ENCODE measurements at places on chromosomes 5 and 9.

DNA sequence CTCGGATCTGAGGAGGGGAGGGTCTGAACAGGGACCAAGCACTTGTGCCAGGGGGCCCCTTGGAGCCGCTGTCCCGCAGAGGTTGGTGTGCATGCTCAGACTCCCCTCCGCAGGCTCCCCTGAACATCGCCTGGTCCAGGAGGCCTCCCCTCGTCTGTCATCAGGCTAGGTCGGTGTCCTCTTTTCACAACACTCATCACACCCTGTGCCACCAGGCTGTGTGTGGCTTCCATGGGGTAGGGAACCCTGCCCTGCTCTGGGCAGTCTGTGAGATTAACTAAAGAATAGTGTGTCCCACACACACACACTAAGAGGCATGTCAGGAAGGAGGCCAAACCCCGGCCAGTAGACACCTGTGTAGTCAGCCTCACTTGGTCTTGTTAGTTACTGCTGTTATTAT is 119.3 kb downstream of the C5orf15 start:
- no peak for DNase-seq

- DNase-seq = no peak
These were observed 39.0 kb downstream of the RIGI start for GRCh38 chr9:32486839-32487562.

DNA sequence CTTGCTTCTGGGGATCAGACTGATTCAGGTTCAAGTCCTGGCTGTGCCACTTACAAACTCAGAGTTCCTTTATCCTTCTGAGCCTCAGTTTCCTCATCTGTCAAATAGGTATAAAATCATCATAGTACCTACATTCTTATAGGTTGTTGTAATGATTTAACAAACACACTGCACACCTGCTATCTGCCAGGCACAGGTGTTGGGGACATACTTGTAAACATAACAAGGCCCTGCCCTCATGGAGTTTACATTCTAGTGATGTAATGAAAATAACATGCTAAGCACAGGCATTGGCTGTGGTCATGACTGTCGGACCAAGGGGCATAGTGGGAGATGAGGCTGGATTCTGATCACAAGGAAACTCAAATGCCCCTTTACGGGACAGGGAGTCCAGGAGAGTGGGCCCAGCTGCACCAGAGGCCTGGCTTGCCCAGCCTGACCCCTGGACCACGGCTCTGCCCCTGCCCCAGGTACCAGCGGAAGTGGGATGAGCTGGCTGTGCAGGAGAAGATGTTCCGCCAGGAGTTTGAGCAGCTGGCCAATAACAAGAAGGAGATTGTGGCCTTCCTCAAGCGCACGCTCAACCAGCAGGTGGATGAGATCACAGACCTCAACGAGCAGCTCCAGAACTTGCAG is 2.3 kb downstream of the CFAP157 start:
- DNase-seq = no peak

GRCh38 chr9:104778802-104779201 is 14.9 kb downstream of the NIPSNAP3B start:
- no peak for DNase-seq

- no peak for DNase-seq
These were observed 169.5 kb downstream of the ZNF608 start for GRCh38 chr5:124576848-124577409.

GRCh38 chr9:133787754-133788025 is 49.5 kb upstream of the SARDH start:
- DNase-seq = no peak

DNA sequence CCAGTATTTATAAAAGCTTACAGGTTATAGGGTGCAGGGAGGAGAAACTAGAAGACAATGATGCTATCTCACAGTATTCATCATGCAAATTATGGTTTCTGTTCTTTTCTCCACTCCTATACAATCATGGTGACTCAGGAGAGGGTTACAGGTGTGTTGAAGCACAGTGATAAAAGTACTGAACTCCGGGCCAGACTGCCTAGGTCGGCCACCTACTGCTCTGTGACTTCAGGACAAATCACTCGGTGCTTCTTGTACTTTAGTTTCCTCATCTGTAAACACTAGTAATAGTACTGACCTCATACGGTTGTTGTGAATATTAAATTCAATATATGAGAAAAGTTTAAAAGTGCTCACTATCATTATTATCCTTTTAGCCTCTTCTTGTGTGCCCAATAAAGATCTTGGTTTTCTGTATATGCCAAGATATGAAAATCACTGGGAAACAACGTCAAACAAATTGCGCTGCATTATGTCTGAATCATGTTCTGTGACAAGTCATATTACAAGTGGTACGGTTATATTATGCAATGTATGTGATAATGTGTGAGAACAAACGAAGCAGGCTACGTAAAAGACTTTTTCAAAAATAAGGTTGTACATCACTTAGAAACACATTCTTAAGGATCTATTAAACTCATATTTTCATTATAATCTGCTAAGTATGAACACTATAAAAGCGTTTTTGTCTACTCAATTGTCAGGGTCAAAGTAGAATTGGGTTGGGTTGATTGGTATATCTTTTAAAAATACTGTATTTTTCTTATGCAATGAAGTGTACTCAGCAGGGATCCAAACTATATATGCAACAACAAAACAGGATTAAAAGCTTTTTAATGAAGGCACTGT is 153.3 kb downstream of the EFNA5 start:
- DNase-seq = no peak

DNA sequence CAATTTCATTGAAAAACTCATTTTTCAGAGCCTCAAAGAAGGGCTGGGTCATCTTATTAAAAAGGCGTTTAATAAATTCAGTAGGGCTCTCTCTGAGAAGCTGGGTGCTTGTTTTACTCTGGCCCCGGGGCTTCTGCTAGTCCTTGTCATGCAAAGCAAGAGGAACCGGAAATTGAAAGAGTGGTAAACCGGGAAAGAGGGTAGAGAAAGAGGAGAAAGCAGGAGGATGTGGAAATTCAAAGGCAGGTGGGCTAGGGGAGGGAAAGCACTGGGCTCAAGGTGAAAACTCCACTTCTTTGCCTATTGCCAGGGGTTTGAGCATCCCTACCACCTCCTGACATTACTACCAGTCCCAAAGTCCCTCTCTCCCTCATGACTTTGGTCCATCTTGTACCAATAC is 64.6 kb upstream of the AGXT2 start:
- no peak for DNase-seq

GRCh38 chr5:111859533-111860270 is 102.7 kb upstream of the NREP start:
- DNase-seq = no peak

DNA sequence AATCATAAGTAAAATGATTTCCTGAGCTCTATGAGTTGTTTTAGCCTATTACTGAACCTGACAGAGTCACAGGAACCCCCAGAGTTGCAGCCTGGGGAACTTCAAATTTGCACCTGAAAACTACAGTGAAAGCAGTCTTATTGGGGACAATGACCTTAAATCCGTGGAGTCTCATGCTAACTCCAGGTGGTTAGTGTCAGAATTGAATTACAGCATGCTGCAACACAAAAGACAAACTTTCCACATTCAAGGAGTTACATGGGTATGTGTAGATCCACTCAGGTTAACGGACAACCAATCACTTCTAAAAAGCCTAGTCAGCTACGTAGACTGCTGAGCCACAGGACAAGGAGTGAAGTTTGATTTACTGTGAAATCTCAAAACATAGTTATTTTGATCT is 49.7 kb downstream of the PLPP1 start:
- no peak for DNase-seq

GRCh38 chr5:17895288-17896033 is 261.2 kb downstream of the TAF11L14 start:
- no peak for DNase-seq

DNA sequence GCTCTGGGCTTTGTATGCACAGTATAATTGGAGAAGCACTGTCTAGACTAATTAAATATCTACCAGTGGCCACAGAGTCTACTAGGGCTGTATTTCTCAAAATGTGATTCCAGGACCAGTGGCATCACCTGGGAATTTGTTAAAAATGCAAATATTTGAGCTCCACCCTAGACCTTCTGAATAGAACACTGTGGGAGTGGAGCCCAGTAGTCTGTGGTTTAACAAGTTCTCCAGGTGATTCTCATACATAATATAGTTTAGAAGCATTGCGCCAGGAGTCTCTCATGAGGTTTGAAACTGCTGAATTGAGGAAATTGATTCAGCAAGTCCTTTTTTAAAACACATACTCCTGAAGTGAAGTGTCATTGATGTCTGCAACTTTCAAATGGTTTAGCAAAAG is 74.7 kb downstream of the FCHO2 start:
- DNase-seq = no peak

- no peak for DNase-seq
These were observed 58.1 kb upstream of the SHISAL2B start for GRCh38 chr5:64632251-64632650.

GRCh38 chr5:35038891-35039290 is 8.9 kb downstream of the AGXT2 start:
- DNase-seq = no peak

- DNase-seq = no peak
These were observed 83.0 kb upstream of the RANBP6 start for GRCh38 chr9:6098431-6098830.

- no peak for DNase-seq
These were observed 14.8 kb upstream of the SMARCA2 start for GRCh38 chr9:2000314-2000713.

GRCh38 chr5:93929131-93929530 is 187.7 kb upstream of the POU5F2 start:
- DNase-seq = no peak

DNA sequence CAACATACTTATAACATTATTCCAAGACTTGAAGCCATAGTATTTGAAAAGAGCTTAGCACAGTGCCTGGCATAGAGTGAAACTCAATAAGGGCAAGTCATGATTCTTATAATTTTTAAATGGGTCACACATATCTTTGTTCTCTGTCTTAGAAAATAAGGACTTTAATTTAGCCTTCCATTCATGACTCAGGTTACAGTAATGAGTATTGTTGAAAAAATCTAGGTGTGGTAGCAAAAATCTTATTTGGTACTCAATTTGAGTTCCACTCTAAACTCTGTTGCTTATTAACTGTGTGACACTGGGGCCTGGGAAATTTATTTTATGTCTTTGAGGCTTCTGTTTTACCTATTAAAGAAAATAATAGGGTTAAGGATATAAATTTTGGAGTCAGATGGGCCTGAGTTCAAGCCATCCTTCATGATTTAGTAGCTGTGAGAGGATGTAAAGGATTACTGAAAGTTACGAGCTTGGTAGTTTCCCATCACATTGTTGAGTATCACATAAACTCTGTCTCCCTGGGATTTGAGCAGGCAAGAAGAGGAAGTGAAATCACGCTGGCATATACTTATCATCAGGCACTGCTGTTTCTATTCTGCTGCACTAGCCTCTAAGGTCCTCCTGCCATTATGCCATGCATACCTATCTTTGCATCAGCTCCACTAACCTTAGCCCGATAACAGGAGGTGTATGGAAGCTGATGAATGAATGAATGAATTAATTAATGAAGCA is 1.5 kb downstream of the SPINK9 start:
- DNase-seq = no peak

DNA sequence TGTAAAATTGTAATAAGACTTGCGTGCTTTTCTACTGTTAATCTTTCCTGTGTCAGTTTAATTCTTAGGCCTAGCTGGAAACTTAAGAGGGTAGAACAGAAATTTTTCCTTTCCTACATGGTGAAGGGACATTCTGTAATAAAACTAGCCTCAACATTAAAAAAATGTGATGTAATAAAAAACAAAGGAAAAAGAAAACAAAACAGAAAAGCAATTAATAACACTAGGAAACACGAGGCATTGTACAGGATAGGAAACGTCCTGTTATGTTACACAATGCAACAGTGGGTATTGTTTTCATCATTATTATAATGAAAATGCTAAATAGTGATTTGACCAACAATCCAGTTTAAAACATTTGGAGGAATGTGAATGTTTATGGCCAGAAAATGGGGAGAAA is 47.8 kb downstream of the FXN start:
- no peak for DNase-seq

GRCh38 chr5:132822650-132823480 is 7.6 kb downstream of the SHROOM1 start:
- no peak for DNase-seq

DNA sequence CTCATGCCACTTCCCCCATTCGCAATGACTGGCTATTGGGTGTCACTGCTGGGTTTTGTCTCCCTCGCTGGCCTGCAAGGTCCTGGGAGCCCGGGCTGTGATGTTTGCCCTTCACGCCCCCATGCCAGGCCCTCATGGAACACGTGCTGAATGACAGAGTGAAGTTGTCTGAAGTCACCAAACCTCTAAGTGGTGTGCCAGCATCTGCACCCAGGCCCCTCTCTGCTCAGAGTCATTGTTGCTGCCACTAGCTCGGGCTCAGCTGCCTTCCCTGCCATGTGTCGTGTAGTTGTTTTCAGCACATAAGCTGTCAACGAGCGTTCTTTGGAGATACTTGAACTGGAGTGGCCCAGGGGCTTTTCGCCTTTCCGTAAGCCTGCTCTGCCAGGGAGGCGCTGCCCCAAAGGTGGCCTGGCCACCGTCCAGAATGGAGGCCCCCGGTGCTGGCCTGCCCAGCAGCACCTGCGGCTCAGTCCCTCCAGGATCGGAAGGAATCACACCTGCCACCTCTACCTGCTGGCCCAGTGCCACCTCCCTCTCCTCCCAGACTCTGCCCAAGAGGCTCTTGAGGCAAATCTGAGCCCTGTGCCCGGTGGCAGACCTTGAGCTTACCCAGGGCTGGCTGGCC is 250.1 kb downstream of the PBX3 start:
- peak; percentile 25 for DNase-seq

DNA sequence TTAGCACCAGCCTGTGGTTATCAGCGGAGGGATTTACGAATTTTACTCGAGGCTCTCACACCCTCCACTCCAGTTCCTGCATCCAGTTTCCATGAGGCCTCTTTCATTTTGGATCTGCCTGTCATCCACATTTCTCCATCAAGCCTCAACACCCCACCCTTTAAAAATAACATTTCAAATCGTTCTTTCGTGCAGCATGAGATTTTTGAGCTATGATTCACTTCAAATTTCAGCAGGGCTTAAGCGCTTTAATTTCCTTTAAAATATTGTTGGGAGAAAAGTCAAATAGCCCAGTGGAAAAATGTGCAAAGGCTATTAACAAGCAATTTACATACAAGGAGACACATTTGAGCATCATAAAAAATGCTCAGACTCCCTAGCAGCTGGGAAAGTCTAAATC is 103.2 kb downstream of the MSX2 start:
- DNase-seq = no peak

DNA sequence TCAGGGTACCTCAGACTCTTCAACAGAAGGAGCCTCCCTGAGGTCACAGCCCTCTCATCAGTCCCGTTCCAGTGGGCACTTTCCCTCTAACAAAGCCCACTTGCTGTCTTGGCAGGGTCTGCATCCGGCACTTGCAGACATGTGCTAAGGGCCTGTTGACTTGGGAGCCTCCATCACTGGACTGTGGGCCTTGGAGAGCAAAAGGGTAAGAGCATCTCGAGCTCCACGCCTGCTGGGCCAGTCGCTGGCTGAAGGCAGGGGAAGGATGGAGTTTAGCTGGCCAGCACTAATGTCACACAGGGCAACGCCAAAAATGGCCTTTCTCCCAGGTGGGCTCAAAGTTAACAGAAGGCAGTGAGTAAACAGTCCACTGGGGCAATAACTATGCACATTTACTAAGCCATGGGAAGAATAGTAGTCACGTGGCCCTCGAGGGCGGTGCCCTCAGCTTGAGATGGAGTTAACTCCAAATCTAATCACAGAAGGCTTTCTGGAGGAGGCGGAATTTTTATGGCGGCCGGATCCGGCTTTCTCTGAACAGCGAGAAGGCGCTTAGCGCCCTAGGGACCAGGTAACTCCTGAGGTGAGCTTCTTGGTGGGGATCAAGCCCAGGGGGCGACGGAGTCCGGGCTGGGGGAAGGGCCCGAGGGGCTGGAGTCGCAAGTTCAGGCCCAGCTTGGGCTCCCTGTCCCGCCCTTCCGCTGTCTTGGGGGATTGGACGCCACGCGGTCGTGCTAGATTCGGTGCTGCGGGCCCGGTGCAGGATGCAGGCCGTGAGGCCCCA is 2.0 kb upstream of the NSD1 start:
- no peak for DNase-seq

All from activated naive CD4-positive, alpha-beta T cell treated with anti-CD3 and anti-CD28 coated beads, Interleukin-2, amount 50 U/mL, for 72 hours (primary cell).